Activated CD4-positive, CD25-positive, alpha-beta regulatory T cell treated with anti-CD3 and anti-CD28 coated beads, Interleukin-2, amount 50 U/mL, for 16 hours (primary cell): ENCODE measurements at places on chromosomes 6 and 20.

DNA sequence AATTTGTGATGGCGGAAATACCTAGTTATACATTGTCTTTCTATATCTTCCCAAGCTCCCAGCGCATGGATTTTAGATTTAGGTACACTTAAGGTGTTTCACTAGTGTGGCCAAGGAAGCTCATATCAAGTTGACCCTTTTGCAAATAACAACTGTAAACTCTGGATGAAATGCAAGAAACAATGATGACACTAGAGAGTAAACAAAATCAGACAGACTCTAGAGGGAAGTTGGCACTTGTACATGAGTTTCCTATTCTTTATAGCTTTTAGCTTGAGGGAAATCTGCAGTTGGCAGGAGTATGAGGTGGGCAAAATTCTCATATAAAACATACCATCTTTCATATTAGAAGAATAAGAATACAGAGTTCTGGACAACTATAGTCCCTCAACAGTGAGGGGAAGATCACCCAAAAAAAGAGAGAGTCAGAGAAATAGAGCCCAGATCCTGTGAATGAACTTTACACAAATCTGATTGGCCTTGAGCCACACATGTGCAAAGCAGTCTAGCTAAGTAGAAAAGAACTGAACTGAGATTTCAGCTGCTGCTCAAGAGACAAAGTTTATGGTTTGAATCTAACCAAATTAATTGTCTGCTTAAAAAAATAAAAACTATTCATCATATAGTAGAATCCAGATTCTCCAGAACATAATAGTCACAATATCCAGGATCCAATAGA, 26.1 kb downstream of the TXLNB start:
- DNase-seq, result no peak

DNA sequence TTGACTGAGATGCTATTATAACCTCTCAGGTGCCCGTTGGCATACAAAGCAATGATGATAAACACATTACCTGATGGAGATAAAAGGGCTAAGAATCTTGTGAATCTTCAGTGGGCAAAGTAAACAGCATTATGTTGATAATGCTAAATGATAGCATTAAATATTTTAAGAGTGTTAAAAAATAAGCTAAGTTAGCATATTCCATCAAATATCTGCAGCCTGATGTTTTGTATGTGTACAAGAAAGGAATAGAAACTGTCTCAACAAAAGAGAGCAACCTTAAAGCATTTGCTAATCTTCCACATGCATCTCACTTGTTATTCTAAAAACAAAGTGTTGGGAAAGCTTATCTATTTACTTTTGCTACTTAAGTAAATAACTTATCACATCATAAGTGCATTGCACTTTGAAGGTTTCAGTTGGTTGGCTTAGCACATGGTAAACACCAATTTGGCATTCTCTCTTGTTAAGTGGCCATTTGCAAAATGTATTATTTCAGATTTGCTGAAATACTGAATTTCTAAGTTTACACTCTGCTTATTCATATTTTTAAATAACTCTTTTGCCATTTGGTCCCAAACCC, 151.6 kb downstream of the SYNDIG1 start:
- no peak for DNase-seq

DNA sequence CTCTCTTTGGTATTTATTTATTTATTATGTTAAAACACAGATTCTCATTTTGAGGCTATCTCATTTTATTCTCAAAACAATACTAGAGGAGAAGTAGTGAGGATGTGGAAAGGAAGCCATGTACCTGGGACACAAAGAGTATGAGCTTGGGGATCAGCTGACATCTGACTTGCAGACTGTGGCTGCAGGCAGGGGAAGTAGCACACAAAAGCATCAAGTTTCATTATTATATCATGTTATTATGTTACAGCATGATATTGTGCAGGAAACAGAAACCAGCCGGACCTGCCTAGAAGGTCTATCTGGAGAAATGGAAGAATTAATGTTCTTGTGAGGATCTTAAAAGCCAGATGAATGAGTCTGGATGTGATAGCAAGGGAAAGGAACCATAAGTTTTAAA, 248.2 kb downstream of the KHDC1L start:
- DNase-seq, result no peak

DNA sequence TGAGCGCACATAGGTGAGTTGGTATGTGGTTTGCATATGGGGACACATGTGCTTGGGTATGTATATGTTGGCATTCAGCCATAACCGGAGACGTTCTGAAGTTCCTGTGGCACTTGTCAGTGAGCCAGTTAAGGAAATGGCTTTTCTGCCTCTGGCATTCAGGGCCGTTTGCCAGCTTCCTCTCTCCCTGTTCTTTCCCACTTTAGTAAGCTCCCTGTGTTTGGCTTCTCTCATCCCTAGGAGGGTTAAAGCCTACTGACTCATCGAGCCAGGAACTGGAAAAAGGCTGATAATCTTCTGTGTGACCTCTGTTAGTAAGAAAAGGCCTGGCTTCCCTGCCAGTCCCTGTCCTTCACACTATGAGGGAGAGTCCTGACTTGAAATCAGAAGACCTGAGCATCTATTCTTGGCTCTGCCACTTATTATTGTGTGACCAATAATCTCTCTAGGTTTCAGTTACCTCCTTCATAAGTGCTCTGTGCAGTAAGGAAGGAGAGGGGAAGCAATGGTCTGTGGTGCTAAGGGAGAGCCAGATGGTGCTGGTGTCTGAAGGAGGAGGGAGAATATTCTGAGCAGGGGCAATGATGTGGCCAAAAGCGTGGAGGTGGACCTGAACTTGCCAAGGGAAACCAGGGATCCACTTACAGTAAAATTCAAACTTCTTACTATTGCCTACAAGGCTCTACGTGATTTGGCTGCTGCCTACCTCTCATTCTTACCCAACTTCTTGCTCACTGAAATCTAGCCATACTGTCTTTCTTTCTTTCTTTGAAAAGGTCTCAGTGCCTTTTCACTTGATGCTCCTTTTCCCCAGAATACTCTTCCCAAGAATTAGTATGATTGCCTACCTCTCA, 31.4 kb downstream of the ACSS2 start:
- no peak for DNase-seq

DNA sequence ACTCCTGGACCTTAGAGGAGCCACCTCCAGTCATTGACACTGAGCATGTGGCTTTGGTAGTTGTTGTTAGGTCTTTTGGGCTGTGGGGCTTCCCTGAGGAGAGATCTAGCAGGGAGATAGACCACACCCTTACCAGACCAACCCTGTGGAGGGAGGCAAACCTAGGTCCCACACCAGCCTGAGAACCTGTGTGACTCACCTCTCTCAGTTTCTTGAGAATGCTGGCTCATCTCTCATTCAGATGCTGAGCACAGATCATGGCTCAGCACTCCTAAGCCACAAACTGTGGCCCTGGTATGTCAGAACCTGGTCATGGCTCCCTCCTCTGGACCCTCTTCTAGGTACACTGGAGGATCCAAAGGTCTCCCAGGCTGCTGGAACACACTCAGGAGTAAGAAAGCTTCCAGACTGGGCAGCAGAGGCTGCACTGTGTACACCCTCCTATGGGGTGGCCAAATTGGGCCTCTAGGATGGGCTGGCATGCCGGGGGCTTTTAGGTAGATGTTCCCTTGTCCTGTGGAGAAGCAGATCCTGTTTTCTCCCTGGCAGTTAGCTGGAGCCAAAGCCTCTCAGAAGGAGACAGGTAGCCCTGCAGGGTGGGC, 1294.5 kb downstream of the KHDRBS2 start:
- DNase-seq, result no peak

DNA sequence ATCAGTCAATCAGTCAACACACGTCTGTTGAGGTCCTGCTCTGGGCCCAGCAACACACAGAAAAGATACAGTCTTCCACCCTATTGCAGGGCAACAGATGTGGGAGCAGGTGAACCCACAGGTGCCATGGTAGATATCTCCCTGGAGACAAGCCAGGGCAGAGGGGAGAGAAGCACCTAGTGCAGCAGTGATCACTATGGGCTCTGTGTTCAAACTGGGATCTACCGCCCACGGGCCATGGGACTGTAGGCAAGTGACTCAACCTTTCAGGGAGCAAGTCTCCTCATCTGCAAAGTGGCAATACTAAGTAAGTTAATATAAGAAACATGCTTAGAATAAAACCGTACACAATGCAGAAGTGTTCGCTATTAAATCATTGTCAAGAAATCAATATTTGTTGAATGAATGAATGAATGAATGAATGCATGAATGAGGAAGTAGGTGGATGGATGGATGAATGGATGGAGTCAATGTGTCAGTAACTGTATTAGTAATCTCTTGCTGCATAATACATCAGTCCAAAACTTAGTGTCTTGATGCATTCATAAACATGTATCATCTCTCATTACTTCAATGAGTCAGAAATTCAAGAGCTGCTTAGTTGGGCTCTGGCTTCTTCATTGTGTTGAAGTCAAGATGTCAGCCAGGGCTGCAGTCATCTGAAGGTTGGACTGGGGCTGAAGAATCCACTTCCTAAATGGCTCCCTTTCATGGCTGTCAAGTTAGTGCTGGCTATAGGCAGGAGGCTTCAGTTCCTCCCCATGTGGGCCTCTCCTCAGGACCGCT, 31.9 kb upstream of the NFATC2 start:
- no peak for DNase-seq

- no peak for DNase-seq
These were observed 14.1 kb upstream of the MAK start for GRCh38 chr6:10852361-10852960.

DNA sequence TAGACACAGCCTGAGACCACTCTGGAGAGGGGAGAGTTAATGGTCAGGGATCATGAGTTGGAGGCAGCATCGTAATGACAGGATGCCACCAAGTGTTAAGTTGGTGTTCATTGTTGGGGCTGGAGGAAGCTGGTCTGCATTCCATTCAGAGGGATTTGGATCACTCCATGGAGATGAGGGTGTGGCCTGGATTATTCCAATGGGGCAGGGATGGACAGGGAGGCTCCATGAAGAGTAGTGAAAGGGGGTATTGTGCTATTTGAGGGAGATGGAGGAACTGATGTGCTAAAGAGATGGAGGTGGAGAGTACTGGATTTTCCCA, 1.1 kb downstream of the SAPCD1 start:
- DNase-seq, result no peak

GRCh38 chr20:4766631-4767030, 44.9 kb downstream of the PRND start:
- no peak for DNase-seq

GRCh38 chr20:36261389-36262105, 25.3 kb downstream of the AAR2 start:
- DNase-seq, result no peak

GRCh38 chr6:148769304-148769968, 22.6 kb downstream of the UST start:
- DNase-seq, result no peak
